Suprapubic skin (tissue), 4 donors: ENCODE measurements at places on chromosomes 12 and 14. TPM values are rescaled to one million over a fixed set of nuclear protein-coding genes. Genes with fewer than 3 reads are reported as not detected.

The AVPR1A gene
- 10.0 TPM for total RNA-seq

- H3K27me3 ChIP-seq: no peaks in the 10 kb centered on the region
- no peak overlapping the region for H3K27ac ChIP-seq
- DNase-seq: no peak
- H3K4me1 ChIP-seq: no peaks in the 10 kb centered on the region
Observed at GRCh38 chr12:57420482-57420881, 10.4 kb downstream of the R3HDM2 start.

- H3K4me3 ChIP-seq: no peak overlapping the region
- DNase-seq: no peak
- peaks cover 12% of the 10 kb centered on the region for H3K4me1 ChIP-seq
- peaks cover 39% of the 10 kb centered on the region for H3K36me3 ChIP-seq
- H3K27ac ChIP-seq: no peak overlapping the region
- H3K27me3 ChIP-seq: no peaks in the 10 kb centered on the region
Observed at GRCh38 chr14:59328454-59328853, 136.7 kb downstream of the GPR135 start.

The PIK3C2G gene
- 28.6 TPM for total RNA-seq

GRCh38 chr12:92717202-92717601, 14.4 kb downstream of the PLEKHG7 start:
- DNase-seq: no peak
- no peaks in the 10 kb centered on the region for H3K4me1 ChIP-seq
- no peaks in the 10 kb centered on the region for H3K27me3 ChIP-seq
- no peak overlapping the region for H3K4me3 ChIP-seq

- no peaks in the 10 kb centered on the region for H3K27me3 ChIP-seq
- H3K27ac ChIP-seq: no peak overlapping the region
- H3K4me3 ChIP-seq: no peak overlapping the region
Observed at GRCh38 chr12:121942145-121942718, 23.8 kb downstream of the CFAP251 start.
